NCI-H1105 (cell line): ENCODE measurements at places on chromosomes 12 and 14.

DNA sequence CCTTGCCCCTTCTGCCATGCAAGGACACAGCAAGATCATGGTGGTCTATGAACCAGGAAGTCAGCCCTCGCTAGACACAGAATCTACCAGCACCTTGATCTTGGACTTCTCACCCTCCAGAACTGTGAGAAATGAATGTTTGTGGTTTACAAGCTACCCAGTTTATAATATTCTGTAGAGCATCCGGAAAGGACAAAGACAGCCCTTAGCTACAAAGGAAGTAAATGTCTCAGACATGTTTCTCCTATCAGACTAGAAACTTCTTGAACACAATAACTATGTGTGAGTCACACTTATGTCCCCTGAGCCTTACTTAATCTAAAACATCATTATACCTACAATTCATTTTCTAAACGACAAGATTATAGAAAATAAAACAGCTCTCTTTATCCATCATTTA is 176.7 kb downstream of the KLHL28 start:
- no peak for DNase-seq

DNA sequence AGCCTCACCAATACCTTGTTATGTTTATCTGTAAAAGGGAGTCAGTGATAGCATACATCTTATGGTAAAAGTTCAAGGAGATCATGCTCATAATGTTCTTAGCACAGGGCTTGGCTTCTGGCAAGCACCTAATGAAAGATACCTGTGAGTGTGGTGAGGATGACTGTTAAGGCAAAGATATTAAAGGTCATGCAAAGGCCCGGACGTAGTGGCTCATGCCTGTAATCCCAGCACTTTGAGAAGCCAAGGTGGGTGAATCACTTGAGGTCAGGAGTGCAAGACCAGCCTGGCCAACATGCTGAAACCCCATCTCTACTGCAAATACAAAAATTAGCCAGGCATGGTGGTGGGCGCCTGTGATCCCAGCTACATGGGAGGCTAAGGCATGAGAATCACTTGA is 425.9 kb upstream of the TBX3 start:
- no peak for DNase-seq

DNA sequence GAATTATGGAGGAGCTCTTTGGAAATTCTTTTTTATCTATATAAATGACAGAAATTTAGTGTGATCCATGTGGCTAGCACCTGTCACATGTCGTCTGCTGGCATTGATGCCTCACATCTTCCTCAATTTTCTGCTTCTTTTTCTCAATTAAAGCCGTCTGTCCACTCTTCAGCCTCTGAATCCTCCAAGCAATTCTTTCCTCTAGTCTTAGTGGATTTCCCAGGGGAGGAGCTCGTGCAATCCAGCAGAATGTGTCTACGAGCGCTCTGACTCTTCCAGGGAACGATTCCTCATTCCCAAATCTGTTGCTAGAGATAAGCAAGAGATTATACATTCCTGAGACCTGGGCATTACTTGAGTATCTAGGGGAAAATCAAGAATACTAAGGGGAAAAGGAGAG is 176.6 kb downstream of the EMP1 start:
- no peak for DNase-seq

GRCh38 chr12:67489007-67489406 is 159.5 kb upstream of the DYRK2 start:
- no peak for DNase-seq

DNA sequence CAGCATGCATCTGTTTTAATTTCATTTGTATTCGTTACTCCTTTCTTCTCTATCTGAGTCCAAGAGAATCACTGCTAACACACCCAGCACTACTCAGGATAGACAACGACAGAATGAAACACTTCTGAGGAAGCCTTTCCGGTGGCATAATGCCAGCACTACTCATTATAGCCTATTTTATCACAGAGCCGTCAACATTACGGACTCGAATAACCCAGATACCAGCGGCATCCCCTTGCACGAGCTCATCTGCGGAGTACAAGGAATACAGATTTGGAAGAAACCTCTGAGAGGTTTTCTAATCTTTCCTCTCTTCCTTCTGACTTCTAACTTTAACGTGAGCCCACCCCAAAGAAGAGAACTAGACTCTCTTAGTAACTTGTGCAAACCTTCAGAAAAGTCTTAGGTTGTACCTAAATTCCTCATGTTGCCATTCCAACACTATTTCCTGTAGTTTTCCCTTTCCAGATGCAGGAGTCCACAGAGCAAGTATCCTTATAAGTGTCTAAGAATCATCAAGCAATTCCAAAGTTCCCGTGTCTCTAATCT is 248.1 kb downstream of the APAF1 start:
- DNase-seq: peak; percentile 53

DNA sequence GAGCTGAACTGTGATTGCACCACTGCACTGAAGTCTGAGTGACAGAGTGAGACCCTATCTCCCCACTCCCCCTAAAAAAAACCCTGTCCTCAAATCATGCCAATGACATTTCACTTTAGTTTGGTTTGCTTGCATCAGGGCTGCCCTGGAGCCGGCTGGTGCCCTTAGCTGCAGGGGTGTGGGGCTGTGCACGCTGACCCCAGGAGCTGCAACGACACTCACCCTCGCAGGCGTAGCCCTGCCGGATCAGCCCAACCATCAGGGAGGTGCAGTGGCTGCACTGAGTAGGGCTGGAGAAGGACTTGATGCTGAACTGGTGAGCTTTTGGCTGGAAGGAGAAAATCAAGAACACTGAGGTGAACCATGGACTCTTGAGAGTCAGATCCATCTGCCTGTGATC is 29.8 kb downstream of the AMN start:
- no peak for DNase-seq

- DNase-seq: no peak
Observed at GRCh38 chr12:69816082-69816481, 8.9 kb upstream of the MYRFL start.
